ENCODE measurements at places on chromosomes 4 and X.

- no peak for DNase-seq
Observed at GRCh38 chr4:26076000-26076587, 162.1 kb downstream of the SMIM20 start.

DNA sequence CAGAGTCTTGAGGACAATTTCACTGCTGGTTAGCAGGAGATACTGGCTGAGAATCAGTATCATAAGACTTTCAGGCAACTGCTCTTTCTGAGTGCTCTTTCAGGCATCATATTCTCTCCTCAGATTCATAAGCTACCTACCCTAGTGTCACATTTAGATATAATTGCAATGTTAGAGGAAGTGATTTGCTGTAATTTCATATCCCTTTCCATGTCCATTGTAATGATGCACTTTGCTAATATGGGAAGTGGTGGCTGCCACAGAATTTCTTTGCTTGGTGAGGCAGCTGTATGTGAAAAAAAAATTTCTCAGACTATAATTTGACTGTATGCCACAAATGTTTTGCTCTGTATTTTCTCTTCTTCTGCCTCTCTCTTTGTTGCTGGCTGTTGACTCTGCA lies 63.3 kb downstream of the DOCK11 start:
- no peak for DNase-seq

DNA sequence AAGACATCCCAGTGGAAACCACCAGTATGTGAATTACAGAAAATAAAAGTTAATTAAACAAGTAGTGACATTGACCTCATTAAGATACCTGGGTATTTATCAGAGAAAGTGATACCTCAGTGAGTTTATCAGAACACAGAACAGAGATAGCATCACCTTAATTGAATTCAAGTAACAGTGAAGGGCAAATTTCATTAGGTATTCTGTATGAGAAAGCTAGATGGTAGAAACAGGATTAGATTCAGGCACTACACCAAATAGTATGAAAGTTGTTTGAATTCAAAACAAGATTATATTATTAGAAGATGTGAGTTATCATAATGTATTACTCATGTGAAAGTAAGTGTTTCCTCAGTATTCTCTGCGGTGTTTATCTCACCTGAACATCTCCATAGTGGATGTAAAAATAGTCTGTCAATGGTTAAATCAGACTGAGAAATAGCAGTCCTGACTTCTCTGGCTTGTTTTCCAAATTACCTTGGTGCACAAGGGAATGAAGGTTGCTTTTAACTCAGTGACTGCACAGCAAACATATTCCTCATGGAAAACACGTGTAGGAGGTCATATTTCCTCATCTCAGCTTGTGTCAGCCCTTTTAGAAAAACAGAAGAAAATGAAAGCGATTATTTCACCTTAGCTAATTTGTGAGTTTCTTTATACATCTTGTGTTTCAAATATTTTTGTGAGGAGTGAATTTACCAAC lies 79.9 kb upstream of the PCDH18 start:
- no peak for DNase-seq

DNA sequence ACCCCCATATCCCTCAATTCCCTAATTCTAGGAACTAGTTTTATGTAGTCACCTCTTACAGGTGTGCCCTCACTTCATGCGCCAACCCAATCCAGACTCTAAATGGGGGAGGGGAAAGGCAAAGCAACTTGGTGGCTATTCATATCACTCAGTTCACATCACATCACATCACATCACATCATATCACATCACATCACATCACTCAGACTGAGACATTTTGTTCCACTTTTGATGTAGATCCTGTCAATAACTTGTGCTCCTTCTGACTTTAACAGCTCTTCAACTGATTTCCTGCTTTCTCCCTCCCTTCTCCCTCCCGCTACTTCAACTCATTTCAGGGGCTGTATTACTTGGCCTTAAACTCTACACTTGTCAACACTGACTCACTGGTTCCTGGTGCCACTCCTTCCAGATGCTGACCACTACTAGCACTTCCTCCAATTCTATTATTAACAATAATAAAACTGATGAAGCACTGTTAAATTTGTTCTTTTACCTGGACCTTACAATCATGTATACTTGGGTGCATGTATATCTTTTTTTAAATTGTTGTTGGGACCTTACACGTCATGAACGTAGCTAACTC lies 29.1 kb upstream of the PLS3 start:
- DNase-seq: no peak

GRCh38 chr4:41178372-41179370 lies 35.7 kb downstream of the APBB2 start:
- no peak for DNase-seq

DNA sequence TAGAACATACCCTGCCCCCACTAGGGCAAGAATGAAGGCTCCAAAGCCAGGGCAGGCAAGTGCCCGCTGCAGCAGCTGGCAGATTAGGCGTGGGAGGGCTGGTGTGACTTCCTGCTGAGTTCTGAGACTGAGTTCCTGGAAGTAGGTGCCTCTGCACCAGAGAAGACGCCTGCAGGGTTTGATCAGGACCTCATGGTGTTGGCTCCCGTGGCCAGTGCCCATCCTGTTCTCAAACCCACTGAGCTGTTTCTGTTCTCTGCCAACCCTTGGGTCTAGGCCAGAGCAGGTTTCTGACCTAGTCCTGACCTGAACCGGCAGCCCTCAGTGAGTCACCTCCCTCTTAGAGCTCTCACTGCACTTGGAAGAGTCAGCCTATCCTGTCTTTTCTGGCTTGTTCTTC lies 220.7 kb downstream of the HS6ST2 start:
- no peak for DNase-seq

GRCh38 chrX:40065296-40066046 lies 32.3 kb downstream of the BCOR start:
- no peak for DNase-seq

DNA sequence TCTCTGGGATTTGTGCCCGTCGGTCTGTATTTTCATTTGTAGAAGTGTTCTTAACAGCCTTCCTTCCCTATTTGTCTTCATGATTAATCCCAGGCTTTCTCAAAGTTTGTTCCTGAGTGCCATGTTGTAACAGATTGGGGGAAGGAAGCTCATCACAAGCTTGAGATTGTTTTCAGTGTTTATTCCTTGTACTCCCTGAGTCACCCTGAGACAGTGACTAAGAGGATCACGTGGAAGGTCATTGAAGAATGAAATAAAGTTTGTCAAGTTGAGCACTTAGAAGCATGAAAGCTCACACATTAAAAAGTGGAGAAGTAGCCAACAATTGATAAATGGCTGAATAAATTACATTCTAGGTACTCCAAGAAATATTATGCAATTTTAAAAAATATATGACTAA lies 153.5 kb upstream of the FAM241A start:
- DNase-seq: peak; percentile 96

DNA sequence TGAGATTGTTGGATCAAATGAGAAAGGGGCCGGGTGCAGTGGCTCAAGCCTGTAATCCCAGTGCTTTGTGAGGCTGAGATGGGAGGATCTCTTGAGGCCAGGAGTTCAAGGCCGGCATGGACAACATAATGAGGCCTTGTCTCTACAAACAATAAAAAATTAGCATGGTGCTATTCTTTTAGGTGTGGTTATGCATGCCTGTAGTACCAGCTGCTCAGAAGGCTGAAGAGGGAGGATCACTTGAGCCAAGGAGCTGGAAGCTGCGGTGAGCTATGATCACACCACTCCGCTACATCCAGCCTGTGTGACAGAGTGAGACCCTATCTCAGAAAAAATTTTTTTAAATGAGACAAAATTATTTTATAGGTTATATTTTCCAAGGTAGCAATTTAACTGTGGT lies 49.7 kb upstream of the TMEM150C start:
- DNase-seq: no peak
